HTR-8/SVneo (cell line): ENCODE measurements at places on chromosomes 3 and 15.
A peak's percentile ranks its signal among the peaks of the same experiment; 100 is the strongest.

DNA sequence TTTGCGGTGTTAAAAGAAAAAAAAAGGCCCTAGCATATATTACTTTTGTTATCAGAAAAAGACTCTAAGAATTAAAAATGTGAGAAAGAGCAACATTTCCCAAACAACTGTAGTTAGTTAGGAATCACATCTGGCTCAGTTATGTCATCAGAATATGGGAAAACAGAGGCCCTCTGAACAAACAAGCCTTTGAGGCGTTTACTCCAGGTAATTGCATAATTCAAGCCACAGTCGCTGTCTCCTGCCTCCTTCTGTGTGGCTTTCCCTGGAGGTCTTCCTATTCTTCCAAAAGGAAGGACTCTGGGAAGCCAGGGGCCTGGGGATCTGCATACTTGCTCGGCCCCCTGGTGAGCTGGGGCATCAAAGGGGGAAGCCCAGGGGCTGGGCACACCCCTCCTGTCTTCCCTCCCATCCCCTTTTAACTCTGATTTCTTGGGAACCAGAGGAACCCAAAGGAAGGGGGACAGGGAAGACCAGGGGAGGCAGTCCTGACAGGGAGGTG lies 3.7 kb upstream of the FAM107A start:
- DNase-seq, result no peak

- peak; percentile 61 for DNase-seq
Measured at GRCh38 chr3:52339612-52340011, 23.5 kb downstream of the DNAH1 start.

- no peak for DNase-seq
Measured at GRCh38 chr3:122387709-122388108, 3.7 kb downstream of the FAM162A start.

DNA sequence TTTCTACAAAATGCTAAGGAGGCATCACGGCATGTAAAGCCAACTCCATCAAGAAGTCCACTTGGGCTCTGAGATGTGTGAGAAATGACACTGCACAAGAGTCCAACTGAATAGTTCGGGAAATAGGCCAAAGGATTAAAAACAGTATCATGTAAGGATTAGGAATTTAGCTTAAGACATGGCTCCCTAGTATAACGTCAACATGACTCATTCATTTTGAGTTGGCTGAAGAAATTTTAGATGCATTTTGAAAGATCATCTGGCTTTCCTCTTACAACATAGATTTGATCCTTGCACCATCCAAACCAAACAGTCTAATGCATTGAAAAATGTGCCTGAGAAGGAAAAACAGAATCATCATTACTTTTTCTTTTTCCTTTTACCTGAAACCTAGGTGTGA lies 109.3 kb upstream of the MME start:
- no peak for DNase-seq

DNA sequence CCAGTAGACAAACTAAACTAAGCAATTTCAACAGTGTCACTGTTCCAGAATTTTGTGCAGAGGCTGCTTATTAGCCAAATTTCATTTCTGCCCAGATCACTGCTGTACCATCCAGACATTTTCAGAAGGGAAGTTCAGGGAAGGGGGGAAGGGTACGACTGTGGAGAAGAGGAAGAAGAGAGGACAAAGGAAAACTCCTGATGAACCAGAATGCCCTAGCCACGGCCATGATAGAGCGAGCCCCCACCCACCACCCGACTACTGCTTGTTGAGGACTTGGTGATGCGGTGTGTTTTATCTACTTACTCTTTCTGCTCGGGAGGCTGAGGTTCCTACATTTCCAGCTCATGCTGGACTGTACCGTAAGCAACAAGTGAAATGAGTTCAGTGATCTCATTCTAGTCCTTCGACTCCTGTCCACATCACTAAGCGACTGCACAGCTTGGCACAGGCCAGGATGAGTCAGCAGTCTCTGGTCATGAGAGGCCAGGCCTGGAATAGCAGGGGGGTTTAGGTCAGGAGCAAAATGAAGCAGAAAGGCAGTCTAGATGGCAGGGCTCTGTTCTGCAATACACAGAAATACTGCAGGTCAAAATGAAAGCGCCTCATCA lies 330.8 kb downstream of the TIGIT start:
- peak; percentile 73 for DNase-seq

DNA sequence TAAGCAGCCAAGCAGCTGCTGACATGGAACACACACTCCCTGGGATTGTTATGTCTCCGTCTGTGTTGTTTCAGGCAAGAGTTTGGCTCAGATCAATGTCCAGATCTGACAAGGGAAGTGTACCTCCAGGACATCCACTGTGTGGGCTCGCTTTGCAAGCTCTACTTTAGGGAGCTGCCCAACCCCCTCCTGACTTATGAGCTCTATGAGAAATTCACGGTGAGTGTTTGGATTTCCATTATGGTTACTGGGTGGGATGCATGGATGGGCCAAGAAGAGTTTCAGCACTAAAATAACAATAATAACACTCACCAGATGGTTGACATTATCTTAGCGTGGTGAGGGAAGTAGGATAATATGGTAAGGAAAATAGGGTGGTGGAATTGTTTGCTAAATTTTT lies 74.1 kb downstream of the ARHGAP31 start:
- no peak for DNase-seq

- DNase-seq, result peak; percentile 62
Measured at GRCh38 chr15:75452364-75452864, 924 bp upstream of the SIN3A start.
